ENCODE measurements at places on chromosomes 12 and 14.

DNA sequence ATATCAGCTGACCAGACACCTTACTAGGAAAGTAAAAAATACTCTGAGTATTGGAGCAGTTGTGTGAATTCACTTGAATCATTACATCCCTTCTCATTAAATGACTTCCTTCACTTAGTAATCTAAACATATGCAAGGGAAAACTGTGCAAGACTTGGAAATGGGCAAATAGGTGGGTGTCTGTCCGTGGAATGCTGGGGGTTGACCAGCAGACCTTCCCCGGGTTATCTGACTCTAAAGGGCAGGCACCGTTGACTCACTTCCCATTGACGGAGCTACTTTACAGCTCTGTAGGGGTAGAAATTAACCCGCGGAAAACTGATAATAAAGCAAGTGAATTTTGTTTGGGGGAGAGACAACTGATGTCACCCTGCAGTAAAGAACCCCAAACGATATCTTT lies 199.3 kb downstream of the TTC7B start:
- DNase-seq, result no peak
- H3K27ac ChIP-seq, result no peak overlapping the region
- H3K4me1 ChIP-seq, result no peaks in the 10 kb centered on the region

DNA sequence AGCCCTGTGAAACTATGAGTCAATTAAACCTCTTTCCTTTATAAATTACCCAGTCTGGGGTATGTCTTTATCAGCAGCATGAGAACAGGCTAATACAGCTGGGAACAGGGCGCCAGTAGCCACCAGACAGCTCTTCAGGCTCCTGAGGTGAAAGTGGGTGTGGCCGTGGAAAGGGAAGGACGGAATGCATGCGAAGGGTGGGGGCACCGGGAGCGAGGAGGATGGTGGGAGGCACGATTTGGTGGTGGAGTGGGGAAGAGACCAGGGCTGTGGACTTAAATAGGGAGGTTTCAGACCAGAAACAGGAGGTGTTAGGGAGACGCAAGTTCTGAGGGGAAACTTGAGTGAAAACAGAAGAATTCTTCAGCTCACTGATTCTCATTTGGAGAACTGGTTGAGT lies 44.1 kb upstream of the CHST11 start:
- no peak for DNase-seq
- no peaks in the 10 kb centered on the region for H3K36me3 ChIP-seq

- H3K27me3 ChIP-seq, result no peaks in the 10 kb centered on the region
- no peak overlapping the region for H3K4me3 ChIP-seq
- H3K36me3 ChIP-seq, result no peaks in the 10 kb centered on the region
- no peaks in the 10 kb centered on the region for H3K4me1 ChIP-seq
Observed at GRCh38 chr14:96264853-96265252, 8.8 kb downstream of the BDKRB1 start.

- H3K36me3 ChIP-seq, result no peaks in the 10 kb centered on the region
- no peaks in the 10 kb centered on the region for H3K27me3 ChIP-seq
- no peak overlapping the region for H3K4me3 ChIP-seq
- no peak overlapping the region for H3K27ac ChIP-seq
- no peak for DNase-seq
- H3K4me1 ChIP-seq, result peaks cover 18% of the 10 kb centered on the region
Observed at GRCh38 chr12:93122569-93123091, 193.5 kb upstream of the EEA1 start.

DNA sequence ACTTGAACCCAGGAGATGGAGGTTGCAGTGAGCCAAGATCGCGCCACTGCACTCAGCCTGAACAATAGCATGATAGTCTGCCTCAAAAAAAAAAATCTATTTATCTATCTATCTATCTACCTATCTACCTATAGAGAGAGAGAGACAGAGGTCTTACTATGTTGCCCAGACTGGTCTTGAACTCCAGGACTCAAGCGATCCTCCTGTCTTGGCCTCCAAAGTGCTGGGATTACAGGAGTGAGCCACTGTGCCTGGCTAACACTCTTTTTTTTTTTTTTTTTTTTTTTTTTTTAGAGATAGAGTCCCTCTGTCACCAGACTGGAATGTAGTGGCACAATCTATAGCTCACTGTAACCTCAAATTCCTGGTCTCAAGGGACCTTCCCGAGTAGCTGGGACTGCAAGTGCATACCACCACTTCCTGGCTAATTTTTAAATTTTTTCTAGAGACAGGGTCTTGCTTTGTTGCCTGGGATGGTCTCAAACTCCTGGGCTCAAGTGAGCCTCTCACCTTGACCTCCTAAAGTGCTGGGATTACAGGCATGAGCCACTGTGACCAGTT lies 1.9 kb downstream of the FAM186A start:
- no peaks in the 10 kb centered on the region for H3K4me1 ChIP-seq
- no peaks in the 10 kb centered on the region for H3K36me3 ChIP-seq
- peak; percentile 13 for DNase-seq
- no peak overlapping the region for H3K4me3 ChIP-seq
- H3K27ac ChIP-seq, result no peak overlapping the region
- no peaks in the 10 kb centered on the region for H3K27me3 ChIP-seq

DNA sequence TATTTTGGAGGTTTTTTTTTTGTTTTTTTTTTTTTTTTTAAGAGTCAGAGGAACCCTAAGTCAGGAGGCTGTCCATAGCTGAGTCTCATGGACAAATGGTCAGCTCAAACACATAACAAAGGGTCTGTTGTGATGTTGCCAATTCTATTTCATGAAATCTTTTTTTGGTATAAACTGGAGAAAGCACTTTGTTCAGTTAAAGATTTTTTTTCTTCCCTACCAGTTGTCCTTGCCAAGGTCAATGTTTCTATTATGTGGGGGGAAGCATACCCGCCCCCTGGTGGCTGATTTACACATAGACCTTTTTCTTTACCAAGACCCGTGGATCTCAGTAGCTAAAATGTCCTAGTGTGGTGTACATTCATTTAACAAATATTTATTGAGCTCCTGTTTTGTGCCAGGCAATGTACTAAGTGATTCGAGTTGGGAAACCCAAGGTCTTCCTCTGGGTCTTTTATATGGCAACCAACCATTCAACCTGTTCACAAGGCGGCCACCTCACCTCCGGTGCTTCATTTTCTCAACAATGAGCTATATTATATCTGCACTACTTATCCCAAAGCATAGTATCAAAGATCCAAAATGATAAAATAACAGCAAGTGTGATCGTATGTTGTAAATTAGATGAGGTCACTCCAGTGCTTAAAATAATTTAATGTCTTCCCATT lies 214.5 kb downstream of the PAH start:
- H3K4me3 ChIP-seq, result no peak overlapping the region
- H3K4me1 ChIP-seq, result no peaks in the 10 kb centered on the region
- no peak overlapping the region for H3K27ac ChIP-seq

DNA sequence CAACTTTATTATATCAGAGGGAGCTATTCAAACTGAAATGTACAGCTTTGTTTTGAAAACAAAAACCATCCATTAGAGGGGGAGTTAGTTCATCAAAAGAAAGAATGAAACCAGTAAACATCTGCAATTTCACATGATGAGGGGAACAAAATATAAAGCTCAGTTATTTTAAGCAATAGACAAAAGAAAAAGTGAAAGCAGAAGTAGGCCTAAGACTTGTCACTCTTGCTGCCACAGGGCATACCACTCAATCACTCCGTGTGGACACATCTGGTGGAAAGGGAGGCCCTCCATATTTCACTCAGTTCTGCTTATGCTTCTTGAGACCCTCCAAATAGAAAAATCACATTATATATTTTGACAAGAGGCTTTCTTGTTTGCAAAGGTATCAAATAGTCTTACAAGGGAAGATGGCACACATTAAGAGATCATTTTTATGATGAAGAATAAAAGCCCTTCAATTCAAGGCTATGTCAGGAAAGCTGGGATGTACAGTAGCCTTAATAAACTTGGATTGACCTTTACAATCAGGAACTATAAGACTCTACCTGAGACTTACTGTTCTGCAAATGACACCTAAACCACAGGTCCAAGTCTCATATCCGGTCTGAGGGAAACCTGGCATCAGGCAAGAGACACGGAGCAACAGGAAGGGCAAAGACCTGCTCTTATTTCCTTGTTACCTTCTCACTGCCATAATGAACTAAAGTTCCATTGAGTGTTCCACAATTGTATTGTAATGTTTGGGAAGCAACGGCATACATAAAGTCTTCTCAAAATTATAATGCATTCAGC lies 222.5 kb upstream of the GRIP1 start:
- H3K4me1 ChIP-seq, result no peaks in the 10 kb centered on the region
- no peak overlapping the region for H3K4me3 ChIP-seq
- no peak overlapping the region for H3K27ac ChIP-seq

- H3K27ac ChIP-seq, result peak overlapping the region; percentile 54
- DNase-seq, result no peak
- peaks cover 18% of the 10 kb centered on the region for H3K4me1 ChIP-seq
- H3K36me3 ChIP-seq, result peaks cover 20% of the 10 kb centered on the region
- no peak overlapping the region for H3K4me3 ChIP-seq
- H3K27me3 ChIP-seq, result no peaks in the 10 kb centered on the region
Observed at GRCh38 chr12:45933504-45933903, 56.9 kb downstream of the SCAF11 start.

GRCh38 chr12:87870061-87870460 lies 159.1 kb downstream of the C12orf50 start:
- no peak overlapping the region for H3K4me3 ChIP-seq
- no peak for DNase-seq
- H3K27ac ChIP-seq, result no peak overlapping the region
- H3K27me3 ChIP-seq, result no peaks in the 10 kb centered on the region
- no peaks in the 10 kb centered on the region for H3K4me1 ChIP-seq

GRCh38 chr12:47065546-47065945 lies 13.9 kb upstream of the PCED1B start:
- no peaks in the 10 kb centered on the region for H3K27me3 ChIP-seq
- H3K27ac ChIP-seq, result no peak overlapping the region
- no peak for DNase-seq
- no peaks in the 10 kb centered on the region for H3K36me3 ChIP-seq
- peaks cover 6% of the 10 kb centered on the region for H3K4me1 ChIP-seq

DNA sequence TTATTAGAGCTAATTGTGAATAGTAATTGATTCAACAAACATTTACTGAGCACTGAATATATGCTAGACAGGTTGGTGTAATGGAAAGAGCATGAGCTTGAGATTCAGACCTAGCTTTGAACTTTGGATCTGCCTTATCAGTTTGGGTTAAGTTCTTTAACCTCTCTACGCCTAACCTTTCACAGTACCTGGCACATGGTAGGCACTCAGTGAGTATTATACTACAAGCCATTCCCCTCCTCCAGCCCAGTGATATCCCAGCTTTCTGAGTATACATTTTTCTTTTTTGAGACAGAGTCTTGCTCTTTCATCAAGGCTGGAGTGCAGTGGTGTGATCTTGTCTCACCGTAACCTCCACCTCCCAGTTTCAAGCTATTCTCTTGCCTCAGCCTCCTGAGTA lies 32.0 kb downstream of the FAM177A1 start:
- no peak overlapping the region for H3K4me3 ChIP-seq
- no peaks in the 10 kb centered on the region for H3K4me1 ChIP-seq
- H3K27ac ChIP-seq, result no peak overlapping the region
- no peaks in the 10 kb centered on the region for H3K27me3 ChIP-seq
- peaks cover 59% of the 10 kb centered on the region for H3K36me3 ChIP-seq

DNA sequence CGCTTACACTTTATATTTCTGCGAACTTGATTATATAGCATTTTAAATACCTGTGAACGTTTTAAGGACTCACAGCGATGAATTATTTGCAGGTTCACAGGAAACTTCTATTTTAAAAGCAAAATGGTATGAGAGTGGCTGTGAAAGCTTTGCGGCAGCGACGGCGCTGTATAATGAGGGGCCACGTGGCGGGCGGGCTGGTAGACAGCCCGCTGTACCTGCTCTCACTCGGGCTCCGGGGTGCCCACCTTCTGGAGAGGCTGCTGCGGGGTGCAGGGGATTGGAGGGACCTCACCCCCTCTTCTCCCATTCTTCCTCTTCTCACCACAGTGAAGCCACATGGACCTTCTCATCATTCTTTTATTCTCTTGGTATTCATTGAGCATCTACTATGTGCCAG lies 164.2 kb upstream of the MYL2 start:
- no peaks in the 10 kb centered on the region for H3K27me3 ChIP-seq
- H3K36me3 ChIP-seq, result no peaks in the 10 kb centered on the region
- no peak overlapping the region for H3K4me3 ChIP-seq
- no peak for DNase-seq

- DNase-seq, result no peak
- no peak overlapping the region for H3K4me3 ChIP-seq
- no peaks in the 10 kb centered on the region for H3K27me3 ChIP-seq
- H3K27ac ChIP-seq, result no peak overlapping the region
- no peaks in the 10 kb centered on the region for H3K4me1 ChIP-seq
- H3K36me3 ChIP-seq, result peaks cover 94% of the 10 kb centered on the region
Observed at GRCh38 chr12:132777614-132778013, 16.0 kb upstream of the ANKLE2 start.

DNA sequence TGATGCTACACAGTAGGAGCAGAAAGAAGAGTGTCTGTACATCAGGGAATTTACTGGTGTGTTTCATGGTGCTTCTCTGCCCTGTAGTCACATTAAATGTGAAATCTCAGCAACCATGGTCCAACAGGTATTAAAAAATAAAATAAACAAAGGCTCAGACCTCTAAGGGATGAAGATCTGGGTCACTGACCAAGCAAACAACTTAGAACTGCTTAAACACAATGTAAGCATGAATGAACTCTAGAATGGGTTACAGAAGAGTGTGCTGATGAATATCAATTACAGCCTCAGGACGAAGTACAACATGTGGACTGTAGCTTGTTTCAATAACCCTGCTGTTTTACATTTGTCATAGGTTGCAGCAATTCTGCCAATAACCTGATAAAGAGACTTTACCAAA lies 47.4 kb downstream of the SLC35F4 start:
- H3K27ac ChIP-seq, result no peak overlapping the region
- H3K36me3 ChIP-seq, result no peaks in the 10 kb centered on the region
- DNase-seq, result no peak
- H3K27me3 ChIP-seq, result no peaks in the 10 kb centered on the region
- H3K4me1 ChIP-seq, result no peaks in the 10 kb centered on the region

DNA sequence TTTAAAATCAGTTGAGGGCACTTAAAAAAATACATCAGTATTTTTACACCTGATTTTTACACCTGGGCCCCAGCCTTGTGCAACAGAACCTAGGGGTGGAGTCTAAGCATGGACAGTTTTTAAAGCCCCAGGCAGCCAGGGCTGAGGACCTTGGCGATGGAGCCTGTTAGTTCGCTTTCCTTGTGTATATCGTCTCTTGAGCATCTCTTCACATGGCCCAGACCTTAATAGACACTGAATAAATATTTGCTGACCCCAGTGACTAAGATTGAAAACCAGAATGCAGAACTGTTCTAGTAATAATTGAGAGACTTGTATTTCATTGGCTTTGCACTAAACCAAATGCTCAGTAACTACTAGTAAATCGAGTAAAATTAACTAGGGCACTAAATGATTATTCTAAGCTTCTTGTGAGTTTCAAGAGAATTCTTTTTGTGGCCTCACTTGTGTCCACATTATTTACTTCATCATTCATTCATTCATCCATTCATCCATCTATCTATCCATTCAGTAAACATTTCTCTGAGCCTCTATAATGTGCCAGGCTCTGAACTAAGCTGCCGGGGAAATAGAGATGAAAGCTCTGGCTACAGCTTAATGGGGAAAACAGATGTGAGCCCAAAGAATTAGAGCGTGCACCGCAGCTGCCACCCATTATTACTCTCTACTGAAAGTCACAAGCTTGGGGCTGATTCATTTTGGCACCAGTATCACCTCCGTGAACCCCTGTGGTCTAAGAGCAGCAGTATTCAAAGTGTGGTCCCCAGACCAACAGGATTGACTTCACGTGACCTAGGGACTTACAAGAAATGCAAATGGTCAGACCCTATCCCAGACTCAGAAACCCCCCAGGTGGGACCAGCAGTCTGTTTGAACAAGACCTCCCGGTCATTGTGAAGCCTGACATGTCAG lies 30.7 kb upstream of the BCL7A start:
- H3K4me1 ChIP-seq, result no peaks in the 10 kb centered on the region
- DNase-seq, result no peak
- H3K27me3 ChIP-seq, result no peaks in the 10 kb centered on the region
- H3K36me3 ChIP-seq, result no peaks in the 10 kb centered on the region
- H3K27ac ChIP-seq, result no peak overlapping the region
- H3K4me3 ChIP-seq, result no peak overlapping the region

Data from ascending aorta (tissue), 2 donors.